HS-27A (cell line): ENCODE measurements at places on chromosomes 11 and 22.

DNA sequence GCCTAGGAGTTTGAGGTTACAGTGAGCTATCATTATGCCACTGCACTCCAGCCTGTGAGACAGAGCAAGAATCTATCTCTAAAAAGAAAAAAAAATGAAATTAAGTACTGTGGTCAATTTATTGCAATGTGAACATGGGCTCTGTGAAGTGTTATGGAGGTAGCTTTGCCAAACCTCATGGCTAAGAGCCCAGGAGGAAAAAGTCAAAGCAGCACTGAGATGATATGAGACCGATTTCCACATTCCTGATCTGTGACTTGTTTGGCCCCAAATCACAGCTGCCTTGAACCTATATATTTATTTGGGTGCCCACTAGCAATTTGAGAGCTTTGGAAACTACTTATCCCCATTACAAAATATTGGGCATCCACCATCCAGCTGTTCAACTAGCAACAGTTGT, 29.8 kb upstream of the TMEM135 start:
- no peak for DNase-seq

GRCh38 chr11:34599406-34599945, 21.4 kb upstream of the EHF start:
- DNase-seq, result peak; percentile 90

GRCh38 chr11:122155765-122156527, 39.9 kb upstream of the BLID start:
- DNase-seq, result no peak

DNA sequence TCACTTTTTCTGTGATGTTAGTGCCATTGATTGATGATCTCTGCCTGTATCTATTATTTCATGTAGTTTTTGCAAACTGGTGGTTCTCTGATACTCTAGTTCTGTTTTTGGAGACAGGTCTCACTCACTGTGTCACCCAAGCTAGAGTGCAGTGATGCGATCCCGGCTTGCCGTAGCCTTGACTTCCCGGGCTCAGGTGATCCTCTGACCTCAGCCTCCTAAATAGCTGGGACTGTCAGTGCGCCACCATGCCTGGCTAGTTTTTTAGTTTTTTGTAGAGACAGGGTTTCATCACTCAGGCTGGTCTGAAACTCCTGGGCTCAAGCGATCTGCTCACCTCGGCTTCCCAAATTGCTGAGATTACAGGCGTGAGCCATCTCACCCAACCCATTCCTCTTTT, 16.4 kb downstream of the TEAD1 start:
- DNase-seq, result no peak

GRCh38 chr11:64089027-64089360, 53.3 kb downstream of the FLRT1 start:
- no peak for DNase-seq

DNA sequence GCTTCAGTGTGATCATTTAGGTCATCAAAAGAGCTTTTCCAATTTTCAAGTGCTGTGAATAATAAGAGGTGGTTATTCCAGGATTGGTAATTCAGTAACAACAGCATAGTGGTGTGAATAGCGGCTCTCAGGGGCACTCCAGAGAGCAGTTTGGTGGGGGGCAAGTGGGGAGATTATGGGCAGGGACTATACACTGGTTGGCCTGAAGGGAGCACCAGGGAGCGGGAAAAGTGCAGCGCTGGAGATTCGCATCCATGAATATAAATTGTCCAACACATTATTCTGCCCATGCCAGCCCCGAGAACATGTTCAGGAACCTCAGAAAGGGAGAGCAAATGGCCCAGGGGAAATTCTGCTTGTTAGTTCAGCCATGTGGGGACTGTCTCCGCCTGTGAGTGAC, 37.9 kb downstream of the OR6Q1 start:
- DNase-seq, result no peak

- no peak for DNase-seq
Observed at GRCh38 chr11:95545116-95545875, 244.3 kb downstream of the FAM76B start.

DNA sequence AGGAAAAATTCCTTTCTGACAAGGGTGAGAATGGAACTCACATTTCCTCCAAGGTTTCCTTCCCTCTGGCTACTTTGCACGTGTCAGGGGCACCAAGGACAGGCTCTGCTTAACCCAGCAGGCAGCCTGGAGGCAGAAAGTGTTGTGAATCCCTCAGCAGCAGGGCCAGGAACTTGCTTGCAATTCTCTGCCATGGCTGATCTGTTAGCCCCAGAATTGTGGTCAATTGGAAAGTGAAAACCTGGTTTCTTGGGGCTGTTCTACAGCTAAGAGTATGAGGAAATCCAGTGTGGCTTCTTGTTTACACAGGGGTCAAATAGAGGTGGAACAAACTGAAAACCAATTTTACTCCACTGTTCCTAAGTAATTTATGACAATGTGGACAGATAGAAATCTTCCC, 38.3 kb upstream of the CEP295 start:
- no peak for DNase-seq

GRCh38 chr11:7498193-7498592, 12.9 kb downstream of the OLFML1 start:
- DNase-seq, result no peak

- DNase-seq, result no peak
Observed at GRCh38 chr11:134841411-134841810, 429.4 kb upstream of the B3GAT1 start.

DNA sequence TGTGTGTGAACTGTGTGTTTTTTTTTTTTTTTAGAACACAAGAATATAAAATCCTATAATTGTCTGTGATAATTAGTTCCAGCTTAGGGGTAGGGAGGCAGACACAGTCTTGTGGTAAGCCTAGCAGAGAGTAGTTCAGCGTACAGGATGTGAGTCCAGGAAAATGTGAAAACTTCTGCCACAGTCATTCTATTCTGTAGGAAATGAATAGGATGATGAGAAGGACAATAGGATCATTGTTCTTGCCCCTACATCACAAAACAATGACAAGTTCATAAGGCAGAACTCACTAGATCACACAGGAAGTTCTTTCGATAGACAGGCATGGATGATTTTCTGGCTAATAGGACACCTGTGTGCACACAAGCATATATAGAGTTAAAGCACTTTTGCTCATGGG, 132.2 kb downstream of the NAV2 start:
- DNase-seq, result no peak

GRCh38 chr11:9606809-9607510, 33.5 kb downstream of the WEE1 start:
- no peak for DNase-seq

DNA sequence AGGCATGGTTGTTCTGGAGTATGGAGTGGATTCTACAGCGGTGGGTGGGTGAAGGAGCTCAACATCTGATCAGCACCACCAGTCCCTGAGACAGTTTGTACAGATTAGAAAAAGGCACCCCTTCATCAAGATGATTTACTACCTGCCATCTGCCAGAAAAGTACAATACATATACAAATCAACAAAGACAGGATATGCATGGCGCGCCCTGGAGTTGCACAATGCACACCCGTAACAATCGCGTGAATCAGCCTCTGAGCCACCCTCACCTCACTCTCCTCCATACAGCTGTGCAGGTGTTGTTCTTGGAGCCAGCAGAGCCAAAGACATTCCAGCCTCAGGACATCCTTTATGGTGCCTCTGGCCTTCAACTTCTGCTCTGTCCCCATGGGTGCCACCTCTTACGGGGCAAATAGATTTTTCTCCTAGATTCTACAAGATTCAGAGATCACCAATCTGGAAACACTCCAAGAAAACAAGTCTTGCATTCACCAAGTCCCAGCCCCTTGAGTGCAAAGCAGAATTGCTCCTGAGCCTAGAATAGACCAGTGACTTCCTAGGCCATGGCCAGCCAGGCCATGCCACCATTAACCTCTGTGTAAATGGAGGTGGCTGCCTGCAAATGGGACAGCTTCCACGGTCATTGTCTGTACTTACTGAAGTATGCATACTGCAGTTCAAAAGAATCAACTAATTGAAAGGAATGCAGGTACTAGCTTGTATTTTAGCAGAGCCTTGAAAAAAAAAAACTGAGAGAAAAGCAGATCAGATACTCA, 490.9 kb downstream of the SOX6 start:
- DNase-seq, result no peak

GRCh38 chr11:95702526-95702925, 87.1 kb downstream of the FAM76B start:
- peak; percentile 20 for DNase-seq

DNA sequence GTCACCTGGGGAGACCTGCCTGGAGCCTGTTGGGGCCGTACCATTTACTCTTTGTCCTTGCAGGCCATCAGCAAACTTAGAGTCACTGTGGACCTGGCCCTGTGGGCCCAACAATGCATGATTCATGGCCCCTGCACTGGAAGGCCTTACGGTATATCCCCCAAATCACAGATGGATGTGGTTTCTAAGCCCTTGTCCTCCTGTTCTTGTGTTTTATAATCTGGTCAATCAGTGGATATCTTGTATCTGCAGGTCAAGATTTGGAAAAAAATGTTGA, 6.2 kb downstream of the TSKU start:
- no peak for DNase-seq

DNA sequence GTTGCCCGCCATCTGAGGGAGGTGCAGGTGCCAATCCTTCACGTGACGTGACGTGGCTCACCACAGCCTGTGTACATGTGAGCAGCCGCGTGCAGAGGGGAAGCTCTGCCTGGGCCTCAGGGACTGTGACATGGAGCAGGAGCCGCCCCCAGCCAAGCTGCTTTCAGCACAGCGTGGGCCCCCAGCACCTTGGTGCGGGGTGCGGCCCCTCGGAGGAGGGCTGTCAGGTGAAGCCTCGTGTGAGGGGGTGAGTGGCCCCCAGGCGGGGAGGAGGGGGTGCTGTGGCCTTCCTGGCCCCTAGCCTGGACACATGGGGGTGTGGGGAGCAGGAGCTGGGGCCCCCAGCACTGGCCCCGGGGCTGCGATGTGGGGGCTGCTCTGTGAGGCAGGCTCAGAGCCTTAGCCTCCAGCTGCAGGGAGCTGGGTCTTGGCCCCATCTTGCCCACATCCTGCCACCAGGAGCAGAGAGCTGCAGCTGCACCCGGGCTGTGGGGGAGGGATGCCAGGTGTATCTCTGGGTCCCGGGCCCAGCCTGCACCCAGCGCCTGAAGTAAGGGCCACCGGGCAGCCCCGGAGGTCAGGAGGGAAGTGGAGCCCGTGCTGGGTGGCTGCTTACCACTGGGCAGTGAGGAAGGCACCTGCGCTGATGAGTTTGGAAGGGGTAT, at the start of gene ADORA2A:
ADORA2A (plus strand) TSS at position 100 of the 665 bp plus-strand sequence. CDS start 5,806 bp downstream, outside the sequence.
- DNase-seq, result no peak

- DNase-seq, result no peak
Observed at GRCh38 chr22:43946384-43946667, 8.9 kb upstream of the SAMM50 start.

DNA sequence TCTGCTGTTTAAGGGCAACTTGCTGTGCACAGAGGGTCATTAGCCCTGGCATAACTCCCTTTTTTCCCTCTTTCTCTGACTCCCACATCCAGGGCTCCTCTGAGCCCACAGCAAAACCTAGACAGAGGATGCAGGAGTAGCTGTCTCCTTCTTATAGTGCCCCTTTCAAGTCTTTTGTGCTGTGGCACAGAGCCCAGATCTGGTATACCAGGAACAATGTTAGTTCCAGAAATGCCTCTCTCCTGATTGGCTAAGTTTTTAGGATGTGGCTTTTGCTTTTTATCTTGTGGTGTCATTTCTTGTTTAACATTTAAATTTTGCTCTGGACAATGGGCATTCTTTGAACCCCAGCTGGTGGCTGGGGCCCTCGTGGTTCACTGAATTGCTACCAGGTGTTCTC, 25.6 kb upstream of the RRM1 start:
- DNase-seq, result no peak

DNA sequence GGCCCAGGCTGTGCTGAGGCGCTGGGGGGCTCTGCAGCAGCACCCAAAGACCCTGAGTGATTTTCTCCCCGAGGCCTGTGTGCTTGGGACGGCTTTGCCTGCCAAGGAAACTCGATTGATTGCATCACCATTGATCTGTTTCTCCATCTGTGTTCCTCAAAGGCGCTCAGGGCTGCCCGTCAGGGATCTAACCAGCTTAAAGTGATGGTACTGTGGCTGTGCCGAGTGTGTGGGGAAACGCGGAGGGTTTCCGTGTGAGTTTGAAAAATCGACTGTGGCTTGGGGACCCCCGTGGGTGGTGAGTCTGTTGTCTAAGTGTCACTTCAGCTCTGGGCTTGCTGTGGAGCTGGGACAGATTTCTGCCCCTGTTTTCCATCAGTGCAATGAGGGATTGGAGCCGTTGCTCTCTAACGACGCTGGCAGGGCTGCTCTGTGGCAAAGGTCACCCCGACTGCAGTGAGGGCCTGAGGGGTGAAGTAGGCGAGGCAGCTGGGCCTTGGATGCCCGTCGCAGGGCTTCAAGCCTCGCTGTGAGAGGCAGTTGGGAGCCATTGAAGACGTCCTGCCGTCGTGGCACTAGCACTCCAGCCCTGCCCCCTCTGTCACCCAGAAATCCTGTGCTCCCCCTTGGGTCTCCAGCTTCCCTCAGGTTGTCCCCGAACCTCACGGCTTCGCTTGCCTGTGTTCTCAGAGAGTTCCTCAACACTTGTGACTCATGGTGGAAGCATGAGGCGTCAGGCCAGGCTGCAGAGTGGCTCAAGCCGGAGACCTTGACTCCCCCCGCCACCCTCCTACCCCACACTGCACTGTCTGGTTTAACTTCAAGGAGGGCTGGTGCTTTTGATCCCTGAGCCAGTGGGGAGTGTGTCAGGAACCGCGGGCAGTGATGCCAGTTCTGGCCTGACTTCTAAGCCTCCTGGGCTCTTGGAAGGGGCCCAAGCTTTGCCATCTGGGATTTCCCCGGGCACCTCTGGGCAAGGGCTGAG, 21.8 kb downstream of the CACNA1I start:
- DNase-seq, result peak; percentile 59
